Gastrocnemius medialis (tissue), 4 donors: ENCODE measurements at places on chromosomes 1 and 21.

DNA sequence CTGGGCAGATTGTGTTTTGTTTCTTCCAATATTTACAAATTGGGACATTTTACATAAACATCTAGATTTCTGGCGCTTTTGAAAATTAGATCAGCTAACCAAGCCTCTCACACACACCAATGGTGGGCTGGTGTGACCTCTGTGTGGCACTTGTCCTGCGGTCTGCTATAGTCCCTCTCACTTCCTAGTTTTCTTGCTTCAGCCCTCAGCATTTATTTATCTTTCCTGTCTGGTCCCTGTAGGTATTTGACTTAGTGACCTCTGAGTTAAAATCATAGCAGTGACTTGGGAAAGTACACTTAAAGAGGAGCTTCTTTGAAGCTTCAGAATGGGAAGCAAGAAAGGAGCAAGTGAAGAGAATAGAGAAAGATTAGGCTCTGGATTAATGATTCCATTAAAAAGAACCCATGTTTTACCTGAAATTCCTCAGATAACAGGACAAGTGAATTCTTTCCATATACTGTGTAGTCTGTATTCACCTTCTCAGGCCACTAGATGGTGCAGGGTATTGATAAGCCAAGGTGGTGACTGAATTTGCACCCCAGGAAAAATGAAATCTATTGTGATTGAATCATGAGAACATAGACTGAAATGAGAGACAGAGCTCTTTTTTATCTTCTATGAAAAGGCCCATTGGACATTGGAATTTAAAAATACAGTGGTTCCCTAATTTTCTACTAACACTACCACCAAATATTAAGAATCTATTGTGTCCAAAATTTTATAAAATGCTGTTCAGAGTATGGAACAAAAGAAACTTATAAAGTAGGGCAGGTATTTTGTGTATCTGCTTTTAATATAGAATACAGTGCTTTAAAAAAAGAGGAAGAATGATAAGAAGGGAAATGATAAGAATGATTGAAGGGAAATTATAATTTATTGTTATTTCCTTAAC is 7.1 kb upstream of the DIPK1A start:
- peaks cover 7% of the 10 kb centered on the region for H3K4me1 ChIP-seq
- no peak overlapping the region for H3K27ac ChIP-seq
- no peak for DNase-seq
- H3K36me3 ChIP-seq = no peaks in the 10 kb centered on the region
- no peaks in the 10 kb centered on the region for H3K27me3 ChIP-seq

GRCh38 chr1:162040001-162040400 is 16.3 kb upstream of the OLFML2B start:
- H3K27ac ChIP-seq = no peak overlapping the region
- no peak for DNase-seq
- no peaks in the 10 kb centered on the region for H3K27me3 ChIP-seq
- no peaks in the 10 kb centered on the region for H3K4me1 ChIP-seq
- H3K36me3 ChIP-seq = no peaks in the 10 kb centered on the region
- no peak overlapping the region for H3K4me3 ChIP-seq

DNA sequence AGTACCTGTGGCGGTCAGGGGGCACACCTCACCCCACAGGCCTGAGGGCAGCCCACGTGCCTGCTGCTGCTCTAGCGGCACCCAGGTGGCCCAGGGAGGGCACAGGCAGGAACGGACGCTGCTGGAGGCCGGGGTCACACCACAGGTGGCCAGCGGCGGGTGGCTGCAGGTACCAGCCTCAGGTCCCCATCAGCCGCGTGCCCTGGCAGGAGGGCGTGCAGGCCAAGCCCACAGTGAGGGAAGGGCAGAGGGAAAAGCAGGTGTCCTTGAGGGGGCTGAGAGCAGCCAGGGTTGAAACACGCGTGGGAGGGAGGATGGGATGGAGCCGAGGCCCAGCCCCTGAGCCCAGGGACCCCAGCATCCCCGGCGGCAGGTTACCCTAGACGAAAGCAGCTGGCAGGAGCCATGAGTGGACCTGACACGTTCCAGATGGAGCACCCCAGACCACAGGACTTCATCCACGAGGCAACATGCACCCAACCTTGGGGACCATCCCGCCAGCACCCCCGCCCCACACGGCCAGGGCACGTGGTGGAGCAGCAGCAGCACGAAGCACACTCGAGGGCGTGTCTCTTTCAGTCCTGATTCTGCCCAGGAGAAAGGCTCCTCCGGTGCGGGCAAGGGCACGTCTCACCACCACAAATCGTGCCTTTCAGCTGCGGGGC is 3.7 kb downstream of the SLC19A1 start:
- DNase-seq = peak; percentile 7
- H3K27me3 ChIP-seq = no peaks in the 10 kb centered on the region
- H3K36me3 ChIP-seq = no peaks in the 10 kb centered on the region
- peaks cover 10% of the 10 kb centered on the region for H3K4me1 ChIP-seq

DNA sequence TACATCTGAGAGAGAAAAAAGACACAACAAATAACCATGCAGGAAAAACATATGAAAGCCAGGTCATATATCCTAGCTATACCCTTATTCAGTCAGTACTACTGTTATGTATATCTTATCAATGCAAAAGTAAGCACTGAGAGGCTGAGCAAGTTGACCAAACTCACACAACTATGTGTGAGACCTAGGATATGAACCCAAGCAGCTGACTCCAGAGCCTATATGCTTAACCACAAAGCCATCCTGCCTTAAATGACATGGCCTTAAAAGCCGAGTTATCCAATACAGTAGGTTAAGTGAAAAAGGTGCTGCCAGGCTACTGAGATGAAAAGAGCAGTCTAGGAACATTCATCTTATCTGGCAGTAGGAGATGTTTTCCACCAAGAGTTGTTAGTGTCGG is 151.6 kb downstream of the RERE start:
- DNase-seq = no peak
- H3K4me1 ChIP-seq = peaks cover 93% of the 10 kb centered on the region
- H3K27me3 ChIP-seq = no peaks in the 10 kb centered on the region
- no peaks in the 10 kb centered on the region for H3K36me3 ChIP-seq

GRCh38 chr1:106526650-106527049 is 529.8 kb upstream of the PRMT6 start:
- H3K36me3 ChIP-seq = no peaks in the 10 kb centered on the region
- DNase-seq = no peak
- H3K4me3 ChIP-seq = no peak overlapping the region
- no peaks in the 10 kb centered on the region for H3K27me3 ChIP-seq

GRCh38 chr1:19309123-19309813 is 2.7 kb downstream of the AKR7A2 start:
- H3K4me1 ChIP-seq = peaks cover 19% of the 10 kb centered on the region
- no peaks in the 10 kb centered on the region for H3K36me3 ChIP-seq
- H3K27ac ChIP-seq = no peak overlapping the region
- no peaks in the 10 kb centered on the region for H3K27me3 ChIP-seq

DNA sequence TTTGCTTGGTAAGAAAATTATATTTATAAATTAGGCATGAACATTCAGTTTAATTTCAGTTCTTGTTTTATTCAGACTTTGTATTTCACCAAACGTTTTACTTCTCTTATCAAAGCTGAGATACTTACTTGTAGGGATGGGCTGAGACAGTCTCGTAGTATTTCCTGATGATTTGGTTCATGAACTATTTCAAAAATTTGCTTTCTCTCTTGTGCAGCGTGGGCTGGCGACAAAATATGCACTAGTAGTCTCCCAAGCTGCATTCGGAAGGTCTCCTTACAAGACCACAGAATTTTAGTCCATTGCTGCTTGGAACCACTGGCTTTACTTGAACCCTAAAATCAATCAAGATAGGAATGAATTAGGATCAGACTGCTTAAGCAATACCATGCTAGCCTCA is 91.7 kb upstream of the GNG4 start:
- no peaks in the 10 kb centered on the region for H3K36me3 ChIP-seq
- DNase-seq = no peak
- H3K27me3 ChIP-seq = no peaks in the 10 kb centered on the region

DNA sequence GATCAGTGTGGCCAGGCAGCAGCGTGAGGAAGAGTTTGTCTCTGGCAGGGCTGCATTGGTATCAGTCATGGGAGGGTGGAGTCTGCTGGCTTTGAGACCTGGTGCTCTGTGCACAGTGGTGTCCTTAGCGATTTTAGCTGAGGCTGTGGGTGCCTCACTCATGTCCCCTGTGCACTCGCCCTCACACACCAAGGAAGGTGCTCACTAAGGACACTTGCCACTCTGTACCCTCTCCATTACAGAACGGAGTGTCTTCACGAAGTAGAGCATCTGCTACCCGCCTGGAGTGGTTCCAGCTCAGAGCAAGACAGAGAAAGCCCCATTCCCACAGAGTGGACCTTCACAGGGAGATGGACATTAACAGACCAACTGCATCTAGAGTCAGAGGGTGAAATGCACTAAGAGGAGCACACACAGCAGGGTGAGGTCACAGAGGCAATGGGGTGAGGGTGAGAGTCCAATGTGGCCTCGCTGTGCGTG is 117.9 kb downstream of the MATN1 start:
- DNase-seq = no peak
- H3K4me3 ChIP-seq = no peak overlapping the region
- no peaks in the 10 kb centered on the region for H3K4me1 ChIP-seq
- no peak overlapping the region for H3K27ac ChIP-seq
- H3K27me3 ChIP-seq = no peaks in the 10 kb centered on the region

DNA sequence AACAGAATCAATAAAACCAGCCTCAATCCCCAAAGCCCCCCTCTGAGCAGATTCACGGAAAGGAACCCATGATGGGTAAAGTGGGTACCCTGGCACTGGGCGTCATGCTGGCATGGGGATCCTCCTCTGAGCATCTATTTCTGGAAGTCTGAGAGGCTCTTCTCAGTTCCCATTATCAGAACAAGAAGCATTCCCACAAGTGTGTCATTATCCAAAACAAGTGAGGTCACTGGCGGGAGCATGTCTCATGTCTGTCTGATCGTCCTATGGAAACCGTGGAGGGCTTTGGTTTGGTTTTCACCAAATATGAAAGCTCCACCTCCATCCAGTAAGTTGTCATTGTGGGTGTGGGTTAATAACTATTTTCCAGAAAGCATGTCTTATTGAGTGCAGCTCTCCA is 70.7 kb downstream of the PGM1 start:
- DNase-seq = no peak
- H3K27ac ChIP-seq = no peak overlapping the region
- peaks cover 7% of the 10 kb centered on the region for H3K4me1 ChIP-seq
- H3K36me3 ChIP-seq = peaks cover 12% of the 10 kb centered on the region
- H3K4me3 ChIP-seq = no peak overlapping the region
- no peaks in the 10 kb centered on the region for H3K27me3 ChIP-seq

GRCh38 chr1:51714374-51715019 is 97.6 kb downstream of the OSBPL9 start:
- H3K4me3 ChIP-seq = no peak overlapping the region
- no peak overlapping the region for H3K27ac ChIP-seq
- H3K36me3 ChIP-seq = peaks cover 12% of the 10 kb centered on the region
- no peaks in the 10 kb centered on the region for H3K27me3 ChIP-seq
- H3K4me1 ChIP-seq = peaks cover 18% of the 10 kb centered on the region

GRCh38 chr1:11478571-11479374 is at the start of gene DISP3:
DISP3 (plus strand) TSS chr1:11479155; CDS start chr1:11500993, 21,838 bp downstream.
- no peaks in the 10 kb centered on the region for H3K36me3 ChIP-seq
- peak within 1 kb of the TSS; percentile 48 for H3K4me3 ChIP-seq
- peaks cover 6% of the 10 kb centered on the region for H3K4me1 ChIP-seq
- H3K27me3 ChIP-seq = peaks cover 60% of the 10 kb centered on the region
- H3K27ac ChIP-seq = no peak within 1 kb of the TSS

DNA sequence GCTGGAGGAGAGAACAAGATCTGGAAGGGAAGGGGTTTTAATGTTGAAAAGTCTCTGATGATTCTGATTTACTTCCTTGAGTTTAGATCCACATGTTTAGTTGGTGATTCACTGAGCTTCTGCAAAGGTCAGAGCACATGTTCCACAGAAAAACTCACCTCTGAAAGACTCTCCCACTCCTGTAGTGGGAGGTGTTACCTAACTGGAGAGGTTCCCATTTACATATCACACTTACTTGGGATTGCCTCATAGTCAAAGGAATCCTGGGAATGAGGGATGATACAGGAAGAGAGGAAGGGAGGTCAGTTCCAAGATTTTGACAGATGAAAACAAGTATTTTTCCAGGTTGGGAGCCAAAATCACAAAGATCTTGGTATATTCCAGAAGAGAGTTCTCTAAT is 2.7 kb upstream of the NTNG1 start:
- no peaks in the 10 kb centered on the region for H3K36me3 ChIP-seq
- DNase-seq = no peak
- no peak overlapping the region for H3K4me3 ChIP-seq
- no peak overlapping the region for H3K27ac ChIP-seq
- H3K27me3 ChIP-seq = peaks cover 22% of the 10 kb centered on the region
- peaks cover 9% of the 10 kb centered on the region for H3K4me1 ChIP-seq

- no peak overlapping the region for H3K4me3 ChIP-seq
- no peak overlapping the region for H3K27ac ChIP-seq
- no peaks in the 10 kb centered on the region for H3K36me3 ChIP-seq
- no peaks in the 10 kb centered on the region for H3K4me1 ChIP-seq
These were observed 332.9 kb downstream of the BARHL2 start for GRCh38 chr1:90384193-90384592.

GRCh38 chr1:90996742-90997413 is 25.0 kb downstream of the ZNF644 start:
- DNase-seq = no peak
- no peak overlapping the region for H3K27ac ChIP-seq
- H3K27me3 ChIP-seq = no peaks in the 10 kb centered on the region
- H3K4me3 ChIP-seq = no peak overlapping the region

GRCh38 chr1:183912265-183912886 is 107.5 kb downstream of the RGL1 start:
- H3K4me3 ChIP-seq = no peak overlapping the region
- no peaks in the 10 kb centered on the region for H3K36me3 ChIP-seq
- no peaks in the 10 kb centered on the region for H3K27me3 ChIP-seq
- H3K4me1 ChIP-seq = peaks cover 8% of the 10 kb centered on the region

GRCh38 chr1:235329139-235329902 is 951 bp downstream of the GGPS1 start:
- no peaks in the 10 kb centered on the region for H3K36me3 ChIP-seq
- no peak for DNase-seq
- peak overlapping the region; percentile 88 for H3K4me3 ChIP-seq

DNA sequence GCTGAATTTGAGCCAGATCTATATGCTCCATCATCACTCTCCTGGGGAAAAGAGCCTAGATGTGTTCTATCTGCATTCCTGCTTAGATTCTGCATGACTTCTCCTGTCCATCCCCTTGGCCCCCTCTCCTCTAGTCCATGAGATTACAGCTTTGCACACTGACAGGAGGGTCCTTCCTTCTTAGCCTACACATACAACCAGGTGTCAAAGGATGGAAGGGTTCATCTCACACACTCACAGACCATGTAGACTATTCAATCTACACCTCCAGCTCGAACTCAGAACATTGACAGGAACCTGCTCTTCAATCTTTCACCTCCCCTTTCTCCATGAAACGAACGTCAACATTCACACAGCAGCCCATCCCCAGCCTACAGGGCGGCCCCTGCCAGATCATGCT is 13.8 kb downstream of the C1orf116 start:
- no peaks in the 10 kb centered on the region for H3K36me3 ChIP-seq
- H3K27ac ChIP-seq = no peak overlapping the region
- no peak overlapping the region for H3K4me3 ChIP-seq
- DNase-seq = no peak
